ENCODE measurements at places on chromosomes 4 and X.

DNA sequence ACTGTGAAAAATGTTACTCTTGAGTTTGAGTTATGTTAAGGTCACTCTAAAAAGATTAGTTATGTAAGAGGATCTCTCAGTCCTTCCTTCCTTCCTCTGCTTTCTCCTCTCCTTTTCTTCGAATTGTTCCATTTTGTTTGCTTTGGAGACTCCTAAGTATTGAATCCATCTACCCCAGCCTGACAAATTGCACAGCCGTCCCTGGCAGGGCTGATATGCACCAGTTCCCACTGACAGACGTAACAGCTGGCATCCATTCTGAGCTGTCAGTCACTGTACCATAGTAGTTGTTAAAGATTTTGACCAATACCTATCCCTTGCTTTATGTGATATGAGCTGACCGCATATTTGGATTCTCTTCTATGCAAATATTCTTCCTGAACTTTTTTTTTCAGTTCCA lies 210.7 kb upstream of the IGFBP7 start:
- DNase-seq, result no peak

DNA sequence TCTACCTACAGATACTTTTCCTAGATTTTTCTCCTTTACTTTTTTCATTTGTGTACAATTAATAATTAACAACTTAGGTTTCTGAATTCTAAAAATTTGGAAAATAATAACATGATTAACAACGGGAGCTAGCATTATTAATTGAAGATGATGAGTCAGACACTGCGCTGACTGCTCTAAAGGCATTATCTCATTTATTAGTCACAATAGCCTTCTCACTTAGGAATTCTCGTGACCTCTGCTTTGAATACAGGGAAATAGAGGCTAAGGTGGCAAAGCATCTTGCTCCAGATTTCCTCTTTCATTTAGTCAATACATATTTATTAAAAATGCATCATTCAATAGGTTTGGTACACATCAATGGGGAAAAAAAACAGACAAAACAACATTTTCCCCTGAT lies 441.3 kb downstream of the PCDH18 start:
- DNase-seq, result no peak

- DNase-seq, result no peak
Measured at GRCh38 chrX:82848111-82848510, 660.0 kb upstream of the POU3F4 start.

DNA sequence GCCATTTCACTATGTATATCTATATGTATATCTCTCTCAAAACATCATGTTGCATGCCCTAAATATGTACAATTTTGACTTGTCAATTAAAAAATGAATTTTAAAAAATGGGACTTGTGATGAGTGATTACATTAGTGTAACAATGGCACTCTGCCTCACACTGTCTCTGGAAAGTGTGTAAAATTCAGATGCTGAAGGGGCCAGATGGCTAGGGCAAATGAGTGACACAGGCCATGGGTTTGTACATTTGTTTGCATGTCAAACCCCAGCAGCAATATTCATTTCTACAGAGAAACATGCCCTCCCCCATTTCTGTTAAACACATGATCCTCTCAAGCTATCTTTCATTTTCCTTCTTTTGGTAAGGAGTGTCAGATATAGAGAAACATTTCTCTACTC lies 8.1 kb downstream of the SCARB2 start:
- no peak for DNase-seq

DNA sequence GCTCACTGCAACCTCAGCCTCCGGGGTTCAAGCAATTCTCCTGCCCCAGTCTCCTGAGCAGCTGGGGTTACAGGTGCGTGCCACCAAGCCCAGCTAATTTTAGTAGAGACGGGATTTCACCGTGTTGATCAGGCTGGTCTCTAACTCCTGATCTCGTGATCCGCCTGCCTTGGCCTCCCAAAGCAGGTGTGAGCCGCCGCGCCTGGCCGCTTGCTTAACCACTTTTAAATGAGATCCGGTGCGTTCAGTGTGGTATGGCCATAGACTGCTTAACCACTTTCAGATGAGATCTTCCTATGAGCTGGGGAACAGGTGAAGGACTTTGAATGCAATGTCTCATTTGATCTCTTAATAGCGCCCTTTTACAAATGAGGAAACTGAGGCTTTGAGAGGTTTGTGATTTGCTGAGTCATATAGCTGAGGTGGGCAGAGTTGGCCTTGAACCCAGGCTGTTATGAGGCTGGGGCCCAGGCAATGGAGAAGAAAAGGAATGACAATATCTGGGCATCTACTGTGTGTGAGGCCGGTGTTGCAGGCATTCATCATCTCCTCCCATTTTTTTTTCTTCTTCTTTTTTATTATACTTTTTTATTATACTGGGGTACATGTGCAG lies 41.9 kb upstream of the NSG1 start:
- DNase-seq, result no peak

DNA sequence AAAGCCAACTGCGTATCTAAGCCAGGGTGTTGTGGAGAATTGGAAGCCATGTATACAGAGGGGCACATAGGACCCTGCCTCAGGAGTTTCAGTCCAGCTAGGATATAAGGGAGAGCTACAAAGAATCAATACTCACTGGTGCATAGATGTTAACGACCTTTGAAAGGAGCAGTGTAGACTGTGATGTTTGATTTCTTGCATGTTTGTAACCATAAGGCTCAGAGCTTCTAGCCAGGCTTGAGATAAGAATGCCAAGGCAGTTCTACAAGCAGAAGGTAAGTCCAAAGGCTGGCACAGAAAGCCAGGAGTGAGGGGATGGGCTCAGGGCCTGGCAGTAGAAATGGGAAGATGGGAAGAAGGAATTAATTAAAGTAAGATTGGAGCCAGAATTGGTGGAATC lies 75.7 kb downstream of the CC2D2A start:
- no peak for DNase-seq

- no peak for DNase-seq
Measured at GRCh38 chrX:132940727-132941327, 17.6 kb downstream of the HS6ST2 start.
